SHP77 treated with DMSO at 0.1 percent for 48 hours (cell line): ENCODE measurements at places on chromosomes 3 and 15.

DNA sequence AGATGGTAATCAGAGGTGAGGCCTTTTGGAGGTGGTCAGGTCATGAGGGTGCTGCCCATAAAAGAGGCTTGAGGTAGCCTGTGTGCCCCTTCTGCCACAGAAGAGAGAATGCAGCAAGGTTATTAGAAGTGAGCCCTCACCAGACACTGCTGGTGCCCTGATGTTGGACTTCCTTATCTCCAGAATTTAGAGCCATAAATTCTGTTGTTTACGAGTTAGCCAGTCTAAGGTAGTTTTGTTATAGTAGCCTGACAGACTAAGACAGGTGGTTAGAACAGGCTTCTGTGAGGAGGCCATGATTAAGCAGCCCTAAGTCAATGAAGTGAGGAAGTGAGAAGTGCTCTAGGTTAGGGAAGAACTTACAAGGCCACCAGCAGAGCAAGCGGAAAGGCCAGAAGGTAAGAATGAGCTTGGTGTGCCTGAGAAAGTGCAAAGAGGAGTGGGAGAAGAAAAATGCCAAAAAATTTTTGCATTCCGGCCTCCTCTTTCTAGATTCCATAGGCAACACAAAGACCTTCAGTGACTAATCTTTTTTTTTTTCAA lies 44.2 kb upstream of the STT3B start:
- DNase-seq: no peak

DNA sequence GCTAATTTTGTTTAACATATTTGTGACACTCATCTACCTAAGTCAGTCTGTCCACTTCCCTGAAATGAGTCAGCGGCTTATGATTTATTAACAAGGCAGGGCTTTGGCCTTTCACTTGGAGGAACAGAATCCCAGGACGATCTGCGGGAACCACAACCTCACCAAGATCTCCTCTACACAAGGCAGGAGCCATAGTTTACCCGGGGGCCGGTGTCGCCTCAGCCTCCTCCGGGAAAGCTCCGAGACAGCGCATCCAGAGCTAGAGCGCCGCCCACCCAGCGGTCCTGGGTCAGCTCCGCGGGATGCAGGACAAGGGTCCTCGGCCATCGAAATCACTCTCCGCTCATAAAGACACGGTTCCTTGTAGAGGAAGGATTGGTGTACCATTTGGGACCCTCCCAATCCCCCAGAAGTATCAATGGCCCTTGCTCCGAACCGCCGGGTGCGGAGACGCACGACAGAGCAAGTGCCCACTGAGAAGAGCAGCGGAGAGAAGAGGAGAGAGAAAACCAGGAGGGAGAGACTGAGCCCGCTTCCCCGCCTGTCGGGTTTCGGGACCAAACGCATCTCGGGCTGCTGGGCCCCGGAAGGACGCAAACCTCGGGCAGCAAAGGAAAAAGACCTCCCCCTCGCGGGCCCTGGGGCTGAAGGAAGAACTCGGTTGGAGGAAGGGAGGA lies 13.1 kb upstream of the ALCAM start:
- no peak for DNase-seq

- DNase-seq: no peak
Observed at GRCh38 chr15:28983432-28984311, 97.9 kb downstream of the APBA2 start.

- peak; percentile 12 for DNase-seq
Observed at GRCh38 chr15:82139823-82140268, 94.0 kb upstream of the MEX3B start.

GRCh38 chr3:171646357-171647133 lies 163.7 kb downstream of the PLD1 start:
- peak; percentile 9 for DNase-seq

DNA sequence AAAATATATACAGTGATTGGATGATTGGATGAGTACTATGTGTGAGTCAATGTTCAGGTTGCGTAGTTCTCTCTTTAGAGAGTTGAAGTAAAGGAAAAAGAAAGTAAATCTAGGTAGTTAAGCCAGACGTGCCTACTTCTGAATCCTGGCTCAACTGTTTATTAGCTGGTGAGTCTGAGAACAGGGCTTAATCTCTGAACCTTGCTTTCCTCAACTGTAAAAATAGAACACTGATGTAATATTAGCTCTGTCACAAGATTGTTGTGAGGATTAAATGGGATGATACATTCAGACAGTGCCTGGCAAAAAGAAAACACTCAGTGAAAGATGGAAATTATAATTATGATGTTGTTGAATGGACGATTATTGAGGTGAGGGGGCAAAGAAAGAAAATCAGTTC lies 413.4 kb downstream of the MAGI1 start:
- DNase-seq: no peak

GRCh38 chr3:120198305-120198878 lies 86.6 kb downstream of the GPR156 start:
- no peak for DNase-seq

DNA sequence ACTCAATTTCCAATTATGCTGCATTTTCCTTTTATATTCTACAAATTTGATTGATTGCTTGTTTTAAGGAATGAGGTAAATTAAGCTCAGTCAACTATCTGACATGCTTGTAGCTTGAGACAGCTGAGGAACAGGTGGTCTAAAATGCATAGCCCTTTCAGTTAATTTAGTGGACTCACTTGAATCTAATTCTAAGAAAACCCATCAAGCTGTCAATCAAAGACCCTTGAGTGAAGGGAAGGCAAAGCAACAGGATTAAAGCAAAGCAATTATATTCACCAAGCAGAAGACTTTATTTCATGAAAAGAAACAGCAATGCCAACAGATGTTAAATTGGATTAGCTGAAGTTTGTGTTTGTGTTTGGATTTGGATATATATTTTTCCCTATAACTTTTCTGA lies 228.5 kb downstream of the ARPP21 start:
- DNase-seq: no peak

DNA sequence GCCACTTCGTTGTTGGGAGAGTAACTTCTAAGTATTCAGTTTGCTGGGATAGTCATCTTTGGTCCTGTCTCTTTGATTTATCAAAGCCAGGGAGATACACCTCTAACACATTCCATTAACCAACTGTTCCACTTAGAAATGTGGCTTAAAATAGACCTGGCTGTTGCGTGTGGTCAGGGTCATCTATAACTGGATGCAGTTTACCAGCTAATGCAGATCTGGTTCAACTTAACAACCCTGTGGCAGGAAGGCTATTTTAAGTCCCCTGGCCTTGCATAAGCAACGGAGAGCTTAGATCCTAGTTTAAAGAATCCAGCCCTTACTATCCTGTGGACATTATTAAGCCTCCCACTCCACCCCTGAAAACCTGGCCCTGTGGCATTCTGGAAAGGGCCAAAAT lies 28.1 kb upstream of the CAPN3 start:
- no peak for DNase-seq

GRCh38 chr3:123244128-123244527 lies 42.4 kb downstream of the SEC22A start:
- no peak for DNase-seq

GRCh38 chr3:108137460-108137814 lies 46.6 kb upstream of the CD47 start:
- no peak for DNase-seq

DNA sequence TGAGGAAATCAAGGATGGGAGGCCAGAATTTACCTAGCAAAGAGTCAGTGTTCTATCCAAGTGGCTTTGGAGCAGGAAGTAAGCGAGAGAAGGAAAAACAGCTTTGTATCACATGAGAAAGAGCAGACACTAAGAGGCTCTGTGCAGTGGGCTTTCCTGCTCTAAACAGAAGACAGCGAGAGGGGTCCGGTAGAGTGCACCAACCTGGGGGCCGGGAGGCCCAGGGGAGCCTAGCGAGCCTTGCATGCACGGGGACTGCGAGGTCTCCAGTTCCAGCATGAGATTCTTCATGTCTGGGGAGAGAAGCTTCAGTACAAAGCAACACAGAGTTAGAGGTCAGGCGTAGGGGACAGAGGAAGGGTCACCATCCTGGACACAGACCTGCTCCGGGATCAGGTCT lies 33.5 kb downstream of the COLQ start:
- no peak for DNase-seq

- no peak for DNase-seq
Observed at GRCh38 chr3:55246033-55246432, 241.1 kb downstream of the WNT5A start.

DNA sequence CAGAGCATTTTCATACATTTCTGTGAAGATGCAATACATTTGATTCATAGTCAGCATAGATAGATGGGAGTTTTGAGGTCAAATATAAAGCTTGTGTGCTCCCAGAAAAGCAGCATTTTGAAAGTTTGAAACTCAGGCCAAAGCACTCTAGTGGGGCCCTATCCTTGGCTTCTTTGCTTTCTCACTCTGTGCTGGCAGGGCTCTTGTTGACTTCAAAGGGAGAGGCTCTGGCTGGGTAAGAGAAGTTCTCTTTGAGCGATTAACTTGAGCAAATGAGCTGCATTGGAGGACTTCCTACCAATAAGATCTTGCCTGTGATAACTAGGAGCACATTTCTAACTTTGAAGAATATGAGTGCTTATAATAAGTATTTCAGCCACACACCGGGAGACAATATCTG lies 214.0 kb upstream of the RARB start:
- no peak for DNase-seq

DNA sequence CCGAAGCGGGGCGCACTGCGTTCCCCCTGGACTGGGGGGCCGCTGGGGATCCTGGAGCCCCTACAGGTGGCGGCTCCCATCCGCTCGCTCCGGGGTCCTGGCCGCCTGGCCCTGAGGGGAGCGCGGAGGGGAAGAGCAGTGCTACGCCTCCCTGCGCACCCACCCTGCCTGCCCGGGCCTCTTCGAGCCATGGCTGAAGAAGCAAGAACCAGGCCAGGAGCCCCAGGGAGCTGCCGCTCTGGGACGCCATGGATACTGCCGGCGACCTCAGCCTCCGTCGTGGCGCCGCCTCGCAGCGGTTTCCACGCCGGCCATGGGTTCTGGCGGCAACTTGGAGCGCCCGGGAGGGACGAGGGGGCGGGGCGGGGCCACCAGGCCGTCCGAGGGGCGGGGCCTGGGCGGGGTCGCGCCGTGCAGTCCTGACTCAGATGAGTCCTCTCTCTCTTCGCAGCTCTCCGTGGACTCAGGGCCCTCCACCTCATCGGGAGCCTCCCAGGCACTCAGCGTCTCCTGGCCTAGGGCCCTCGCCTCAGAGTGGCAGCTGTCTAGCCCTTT lies 50.9 kb downstream of the MYL3 start:
- no peak for DNase-seq

DNA sequence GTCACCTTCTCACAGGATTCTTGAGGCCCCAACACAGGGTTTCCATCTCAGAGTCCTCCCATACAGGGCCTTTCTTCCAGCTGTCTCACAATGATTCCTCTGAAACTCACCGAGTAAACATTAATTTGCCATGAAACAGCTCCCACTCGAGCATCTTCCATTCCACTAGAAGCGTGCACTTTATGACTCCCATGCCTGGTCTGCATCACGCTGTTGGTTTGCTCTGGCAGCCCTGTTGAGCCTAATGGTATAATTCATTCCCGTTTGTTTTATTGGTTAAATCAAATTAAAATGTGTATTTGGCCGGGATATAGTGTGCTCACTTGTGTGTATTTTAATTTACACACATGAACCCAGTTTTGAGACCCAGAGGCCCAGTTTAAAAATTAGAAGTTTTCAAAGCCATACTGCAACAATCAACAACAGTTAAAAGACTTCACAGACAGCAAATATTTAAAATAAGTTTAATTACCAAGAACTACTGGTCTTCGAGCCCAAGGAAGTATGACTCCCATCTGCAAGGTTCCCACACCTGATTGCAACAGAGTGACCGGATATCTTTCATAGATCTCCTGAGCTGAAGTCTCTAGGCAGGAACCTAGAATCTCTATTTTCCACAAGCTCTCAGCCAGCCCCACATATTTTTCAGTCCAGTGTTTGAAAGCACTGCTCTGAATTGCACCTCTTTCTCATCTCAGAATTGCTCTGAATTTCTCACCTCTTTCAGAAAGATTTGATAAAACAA lies 42.3 kb upstream of the GYG1 start:
- no peak for DNase-seq

DNA sequence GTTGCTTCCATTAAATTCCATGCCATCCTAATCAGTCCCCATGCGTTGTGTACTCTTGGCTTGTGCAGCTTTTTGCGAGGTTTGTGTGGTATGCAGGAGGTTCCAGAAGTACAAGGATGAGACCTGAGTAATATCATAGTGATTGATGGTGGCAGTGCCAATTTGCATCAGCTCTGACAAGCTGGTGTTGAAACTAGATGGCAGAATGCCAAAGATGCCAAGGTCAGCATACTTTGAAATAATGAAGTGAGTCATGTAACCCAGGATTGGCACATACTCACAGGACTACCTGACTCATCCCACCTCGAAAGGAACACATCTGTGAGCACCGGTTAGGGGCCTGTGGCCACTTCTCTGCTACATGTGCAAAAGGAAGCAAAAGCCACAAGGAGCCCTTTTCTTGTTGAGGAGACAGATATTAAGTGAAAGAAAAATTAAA lies 14.3 kb downstream of the KAT2B start:
- DNase-seq: peak; percentile 81

- no peak for DNase-seq
Observed at GRCh38 chr3:24679429-24679828, 184.8 kb upstream of the THRB start.
